ENCODE measurements at places on chromosomes 12 and 14. TPM values are rescaled to one million over a fixed set of nuclear protein-coding genes. Genes with fewer than 3 reads are reported as not detected.

Gene PTGER2
- 2.7 TPM for total RNA-seq

Gene ADAM21
- not detected for total RNA-seq

Gene HCAR1
- total RNA-seq, result not detected

Gene IAPP
- total RNA-seq, result not detected

GRCh38 chr14:23430016-23430722 is 5.3 kb downstream of the MYH7 start:
- DNase-seq, result peak; percentile 31
